ENCODE measurements at places on chromosomes 12 and 14.
A peak's percentile ranks its signal among the peaks of the same experiment; 100 is the strongest.

DNA sequence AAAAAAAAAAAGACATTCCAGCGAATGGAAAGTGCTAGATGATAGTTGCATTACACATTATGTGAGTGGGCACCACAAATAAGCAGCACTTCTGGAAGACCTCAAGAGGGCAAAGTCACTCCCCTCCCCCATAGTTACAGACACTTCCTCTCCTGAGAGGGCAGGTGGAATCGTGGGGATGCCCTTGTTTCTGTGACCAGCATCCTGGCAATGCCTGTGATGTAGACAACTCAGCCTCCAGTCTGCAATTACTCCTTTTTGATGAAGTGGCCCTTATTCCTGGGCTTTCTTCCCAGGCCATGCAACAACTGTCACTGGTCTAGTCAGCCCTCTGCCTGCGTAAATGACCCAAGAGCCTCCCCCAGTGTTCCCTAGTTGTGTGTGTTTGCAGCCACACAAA, 104.8 kb downstream of the VRK1 start:
- no peak for DNase-seq

DNA sequence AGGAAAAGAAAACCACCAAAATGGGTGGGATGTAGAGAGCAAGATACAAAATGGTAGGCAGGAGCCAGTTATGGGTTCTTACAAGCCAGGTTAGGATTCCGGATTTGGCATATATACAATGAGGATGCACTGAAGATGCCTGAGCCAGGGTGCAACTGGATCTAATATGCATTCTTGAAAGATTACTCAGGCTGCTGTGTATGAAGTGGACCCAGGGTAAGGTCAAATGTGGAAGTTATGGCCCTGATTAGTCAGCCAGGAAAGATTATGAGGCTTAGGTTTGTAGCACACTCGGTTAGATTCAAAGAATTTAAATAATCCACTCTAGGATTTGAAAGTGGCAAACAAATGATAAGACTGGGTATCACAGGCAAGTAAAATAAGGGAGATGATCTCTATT, 1750.7 kb upstream of the FLRT2 start:
- no peak for DNase-seq

DNA sequence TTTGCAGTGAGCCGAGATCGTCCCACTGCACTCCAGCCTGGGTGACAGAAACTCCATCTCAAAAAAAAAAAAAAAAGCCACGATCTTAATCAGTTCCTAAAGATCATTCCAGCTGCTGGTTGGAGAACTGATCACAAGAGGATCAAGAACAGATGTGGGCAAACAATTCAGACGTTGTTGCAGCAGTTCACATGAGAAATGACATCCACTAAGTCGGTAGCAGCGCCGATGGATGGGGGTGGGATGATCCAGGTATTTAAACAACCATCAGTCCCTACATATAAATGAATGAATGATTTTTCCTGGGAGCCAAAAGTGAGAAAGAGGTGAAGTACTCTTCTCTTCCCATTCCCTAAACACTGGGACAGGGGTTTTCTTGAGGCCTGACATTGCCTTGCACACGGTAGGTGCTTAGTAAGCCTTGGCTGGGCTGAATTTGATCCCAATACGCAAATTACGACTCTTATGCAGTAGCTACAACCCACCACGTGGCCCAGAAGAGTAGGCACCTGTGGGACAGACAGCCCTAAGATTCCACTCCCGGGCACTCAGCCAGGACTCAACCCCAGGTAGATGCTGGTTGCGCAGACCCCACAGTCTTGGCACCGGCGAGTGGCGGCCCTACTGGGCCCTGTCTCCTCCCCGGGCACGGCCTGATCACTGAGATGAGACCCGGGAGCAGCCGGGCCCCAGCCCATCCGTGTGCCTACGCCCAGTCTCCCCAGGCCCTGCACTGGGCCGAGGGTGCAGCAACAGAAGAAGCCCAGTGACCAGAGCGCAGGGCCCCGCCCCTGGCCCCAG, 565 bp downstream of the SPRYD3 start:
- peak; percentile 76 for DNase-seq

DNA sequence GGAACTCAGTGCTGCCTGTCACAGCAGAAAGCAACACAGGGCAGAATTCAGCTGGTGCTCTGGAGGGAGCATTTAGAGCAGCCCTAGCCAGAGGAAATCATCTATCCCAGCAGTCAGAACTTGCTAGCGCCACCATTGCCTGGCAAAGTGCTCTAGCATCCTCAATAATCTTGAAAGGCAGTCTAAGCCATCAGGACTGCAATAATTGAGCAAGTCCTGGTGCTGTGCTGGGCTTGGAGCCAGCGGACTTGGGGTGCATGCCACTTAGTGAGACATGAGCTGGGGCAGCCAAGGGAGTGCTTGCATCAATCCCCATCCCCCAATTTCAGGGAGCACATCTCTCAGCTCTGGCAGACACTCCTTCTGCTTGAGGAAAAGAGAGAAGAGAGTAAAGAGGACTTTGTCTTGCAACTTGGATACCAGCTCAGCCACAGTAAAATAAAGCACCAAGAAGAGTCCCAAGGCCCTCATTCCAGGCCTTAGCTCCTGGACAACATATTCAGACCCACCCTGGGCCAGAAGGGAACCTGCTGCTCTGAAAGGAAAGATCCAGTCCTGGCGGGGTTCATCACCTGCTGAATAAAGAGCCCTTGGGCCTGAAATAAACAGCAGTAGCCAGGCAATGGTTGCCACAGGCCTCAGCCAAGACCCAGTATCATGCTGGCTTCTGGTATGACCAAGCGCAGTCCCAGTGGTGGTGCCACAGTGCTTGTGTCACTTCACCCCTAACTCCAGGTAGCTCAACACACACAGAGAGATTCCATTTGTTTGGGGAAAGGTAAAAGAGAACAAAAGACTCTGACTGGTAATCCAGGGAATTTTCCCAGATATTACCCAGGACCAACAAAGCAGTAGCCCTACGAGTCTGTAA, 44.5 kb upstream of the ZDHHC17 start:
- DNase-seq: no peak

- no peak for DNase-seq
Observed at GRCh38 chr14:100815478-100816285, 10.2 kb upstream of the MEG3 start.

GRCh38 chr14:76236172-76237130, 84.7 kb downstream of the GPATCH2L start:
- no peak for DNase-seq

GRCh38 chr12:92290350-92290695, 144.7 kb upstream of the BTG1 start:
- DNase-seq: no peak

GRCh38 chr12:55931780-55932550, 1.0 kb downstream of the DGKA start:
- no peak for DNase-seq

- no peak for DNase-seq
Observed at GRCh38 chr14:35539969-35540368, 6.0 kb downstream of the INSM2 start.

DNA sequence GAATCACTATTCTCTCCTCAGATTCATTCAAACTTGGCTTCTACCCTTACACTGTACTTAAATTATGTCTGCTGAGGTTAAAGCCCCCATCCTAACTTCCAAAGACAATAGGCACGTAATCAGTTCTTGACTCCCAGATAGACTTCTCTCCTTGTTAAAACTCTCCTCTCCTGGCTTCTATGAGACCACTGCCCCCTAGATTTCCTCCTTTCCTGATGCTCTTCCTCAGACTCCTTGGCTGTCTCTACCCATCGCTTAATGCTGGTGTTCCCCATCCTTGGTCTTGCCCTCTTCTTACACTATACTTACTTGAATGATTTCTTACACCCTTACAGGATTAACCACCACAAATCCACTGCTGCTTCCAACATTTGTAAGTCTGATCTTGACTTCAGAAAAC, 32.8 kb downstream of the TC2N start:
- no peak for DNase-seq

GRCh38 chr14:101369916-101370592, 191.2 kb upstream of the DIO3 start:
- no peak for DNase-seq

DNA sequence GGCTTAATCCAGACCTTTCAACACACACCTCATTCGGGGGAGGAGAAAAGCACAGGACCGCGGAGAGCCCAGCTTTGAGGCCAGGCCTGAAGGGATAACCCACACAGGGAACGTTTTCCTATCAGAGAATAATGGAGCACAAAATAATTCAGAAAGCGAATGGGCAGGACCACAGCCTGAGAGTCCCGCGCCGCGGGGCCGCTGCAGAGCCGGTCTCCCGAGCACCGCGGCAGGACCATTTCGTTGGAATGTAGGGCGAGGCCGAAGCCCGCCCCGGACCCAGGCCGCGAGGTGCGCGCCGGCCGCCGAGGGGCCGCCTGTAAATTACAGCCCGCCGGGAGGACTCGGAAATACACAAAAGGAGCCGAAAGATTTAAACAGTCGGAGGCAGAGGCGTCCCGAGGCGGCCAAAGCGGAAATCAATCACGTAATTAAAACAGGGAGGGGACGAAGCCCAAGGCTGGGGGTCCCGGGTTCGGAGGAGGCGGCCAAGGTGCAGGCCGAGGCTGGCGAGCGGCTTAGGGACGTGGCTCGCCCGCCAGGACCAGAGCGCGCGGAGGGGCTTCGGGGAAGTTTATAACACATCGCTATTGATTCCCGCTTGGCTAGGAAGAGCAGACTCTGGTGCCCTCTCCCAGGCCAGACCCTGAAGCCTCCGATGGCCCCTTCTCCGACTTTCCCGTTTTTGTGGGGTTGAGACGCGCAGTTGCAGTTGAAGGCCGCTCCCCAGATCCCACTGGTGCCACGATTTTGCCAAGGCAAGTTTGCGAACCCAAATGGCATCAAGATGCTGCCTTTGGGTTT, 6.3 kb upstream of the HOXC4 start:
- DNase-seq: no peak

GRCh38 chr12:59039005-59039404, 118.7 kb upstream of the LRIG3 start:
- DNase-seq: no peak

GRCh38 chr12:86376052-86376451, 119.9 kb upstream of the MGAT4C start:
- no peak for DNase-seq

Data from CD4-positive, alpha-beta memory T cell (primary cell).